ENCODE measurements at places on chromosomes 1 and 21.

GRCh38 chr1:42756956-42757891, 9.6 kb downstream of the P3H1 start:
- no peak for DNase-seq

GRCh38 chr1:89552471-89553081, 27.9 kb downstream of the LRRC8B start:
- DNase-seq: peak; percentile 19

DNA sequence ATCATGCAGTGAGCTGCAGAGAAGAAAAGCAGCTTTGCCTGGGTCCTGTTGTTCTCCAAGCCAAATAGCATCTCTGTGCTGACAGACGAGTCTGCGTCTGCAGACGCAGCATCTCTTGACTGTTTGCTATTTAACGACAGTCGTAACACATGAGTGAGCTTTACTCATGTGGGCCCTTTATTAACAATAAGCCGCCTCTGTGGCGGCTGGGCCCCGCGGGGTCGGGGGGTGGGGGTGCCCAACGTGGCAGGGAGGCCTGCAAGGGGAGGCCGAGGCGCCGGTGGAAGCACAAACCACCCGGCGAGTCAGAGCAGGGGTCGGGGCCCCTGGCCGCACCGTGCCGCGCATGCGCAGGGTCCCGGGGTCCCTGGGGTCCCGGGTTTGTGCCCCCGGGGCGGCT, 435.1 kb downstream of the KIF26B start:
- no peak for DNase-seq

DNA sequence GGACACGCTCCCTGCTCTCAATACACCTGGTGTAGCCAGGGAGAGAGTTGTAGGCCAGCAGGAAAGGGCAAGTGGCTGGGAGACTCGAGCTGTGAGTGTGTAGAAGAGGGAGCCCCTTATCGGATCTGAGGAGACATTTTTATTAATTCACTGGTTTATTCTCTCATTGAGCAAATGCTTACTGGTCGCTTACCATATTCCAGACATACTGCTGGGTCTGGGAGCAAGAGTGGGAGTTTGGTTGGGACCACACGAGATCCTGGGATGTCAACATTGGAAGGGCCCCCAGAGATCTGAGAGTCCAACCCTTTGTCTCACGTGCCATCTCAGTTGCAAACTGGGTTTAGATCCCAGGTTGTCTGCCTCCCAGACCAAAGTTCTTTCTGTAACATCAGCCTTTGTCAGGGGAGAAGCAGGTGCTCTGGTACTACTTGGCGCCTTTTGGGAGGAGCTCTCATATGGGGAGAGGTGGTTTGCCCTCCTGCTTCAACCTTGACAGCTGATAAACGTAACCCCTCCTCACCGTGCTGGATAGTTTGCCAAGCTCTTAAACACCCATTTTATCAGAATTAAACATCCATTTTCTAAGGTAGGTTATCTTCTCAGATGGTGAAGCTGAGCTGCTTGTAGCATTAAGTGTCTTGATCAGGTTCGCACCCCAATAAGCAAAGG, 742 bp downstream of the TMEM222 start:
- no peak for DNase-seq

DNA sequence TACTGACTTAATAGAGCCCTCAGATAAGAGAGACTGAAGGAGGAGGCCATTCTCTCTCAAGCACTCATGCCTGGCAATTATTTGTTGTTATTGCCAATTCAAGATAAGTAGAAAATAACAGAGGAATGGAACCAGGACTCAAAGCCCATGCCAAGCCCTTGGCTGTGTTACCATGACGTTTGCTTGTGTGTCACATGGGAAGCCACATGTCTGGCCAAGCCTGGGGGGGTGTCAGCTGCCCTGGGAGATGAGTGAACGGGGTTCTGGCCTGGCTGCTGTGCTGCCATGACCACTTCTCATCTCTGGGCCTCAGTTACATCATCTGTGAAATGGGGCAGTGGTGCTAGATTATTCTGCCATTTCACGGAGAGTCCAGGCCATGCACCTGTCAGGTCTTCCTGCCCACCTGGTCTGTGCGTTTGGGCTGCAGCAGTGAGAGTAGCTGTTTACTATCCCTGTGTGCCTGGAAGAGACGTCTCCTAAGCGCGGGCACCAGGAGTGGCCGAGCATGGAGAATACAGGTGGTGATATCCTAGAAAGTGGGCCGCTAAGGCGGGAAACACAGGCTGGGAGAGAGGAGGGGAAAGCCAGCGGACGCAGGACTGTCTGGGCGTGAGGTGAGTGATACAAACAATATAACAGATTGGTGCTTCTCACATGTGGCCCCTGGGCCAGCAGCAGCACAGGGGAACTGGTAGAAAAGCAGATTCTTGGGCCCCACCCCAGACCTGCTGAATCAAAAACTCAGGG, 67.8 kb downstream of the MAN1C1 start:
- DNase-seq: peak; percentile 46

GRCh38 chr1:156910309-156910782, 10.1 kb upstream of the LRRC71 start:
- no peak for DNase-seq
